ENCODE measurements at places on chromosomes 5 and 9.

- H3K4me1 ChIP-seq = no peaks in the 10 kb centered on the region
- H3K27ac ChIP-seq = no peak overlapping the region
- no peaks in the 10 kb centered on the region for H3K27me3 ChIP-seq
- no peak overlapping the region for H3K4me3 ChIP-seq
Observed at GRCh38 chr9:426264-426663, 211.6 kb downstream of the DOCK8 start.

DNA sequence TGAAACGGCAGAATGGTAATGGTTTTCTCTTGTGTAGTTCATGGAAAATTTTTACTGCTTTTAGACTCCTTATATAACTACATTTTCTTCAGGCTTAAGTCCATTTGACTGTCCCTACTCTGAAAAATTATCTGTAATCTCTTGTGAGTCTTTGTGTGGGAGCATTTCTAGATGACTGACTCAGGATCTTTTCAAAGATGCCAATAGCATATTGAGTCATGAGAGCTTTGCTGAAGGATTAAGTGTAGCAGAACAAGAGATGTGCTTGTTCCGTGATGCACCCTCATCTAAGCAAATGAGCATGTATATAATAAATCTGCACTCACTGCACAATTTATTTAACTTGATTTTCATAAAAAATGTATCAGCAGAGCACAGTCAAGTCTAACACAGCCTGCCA is 298.7 kb upstream of the CDH6 start:
- DNase-seq = no peak
- H3K4me1 ChIP-seq = peaks cover 4% of the 10 kb centered on the region
- no peaks in the 10 kb centered on the region for H3K27me3 ChIP-seq
- H3K4me3 ChIP-seq = no peak overlapping the region

DNA sequence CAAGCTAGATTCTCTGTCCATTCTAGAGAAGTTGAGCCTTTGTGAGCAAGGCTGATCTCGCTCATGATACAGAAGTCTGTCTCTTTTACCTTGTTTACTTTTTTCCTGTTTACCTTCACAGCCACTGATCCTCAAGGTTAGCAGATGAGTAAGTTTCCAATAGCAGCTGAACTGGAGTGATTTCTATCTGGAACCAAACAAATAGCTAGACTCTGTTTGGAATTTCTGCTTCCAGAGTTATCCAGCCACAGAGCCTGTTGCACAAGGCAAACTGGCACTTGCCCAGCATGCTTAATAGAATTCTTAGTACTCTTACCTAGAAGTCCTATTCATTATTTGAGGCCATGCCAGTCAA is 12.8 kb upstream of the PANK3 start:
- no peaks in the 10 kb centered on the region for H3K36me3 ChIP-seq
- no peak overlapping the region for H3K27ac ChIP-seq
- DNase-seq = no peak
- H3K27me3 ChIP-seq = peaks cover 7% of the 10 kb centered on the region

DNA sequence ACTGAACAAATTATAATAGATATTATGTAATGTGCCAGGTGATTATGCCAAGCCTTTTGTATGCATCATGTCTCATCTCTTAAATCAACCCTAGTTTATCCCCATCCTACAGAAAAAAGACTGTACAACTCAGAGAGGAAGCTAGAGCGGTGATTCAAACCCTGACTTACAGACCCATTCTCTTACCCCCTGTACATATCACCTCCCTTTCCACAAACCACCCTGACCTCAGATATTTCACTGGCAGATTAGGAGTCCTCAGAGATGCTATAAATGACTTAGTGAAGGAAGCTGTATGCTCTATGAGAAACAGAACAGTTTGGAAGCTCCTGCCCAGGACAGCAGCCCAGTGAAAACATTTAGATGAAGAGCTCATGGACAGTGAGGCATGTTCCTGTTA is 79.1 kb upstream of the RARS1 start:
- no peak overlapping the region for H3K4me3 ChIP-seq
- no peaks in the 10 kb centered on the region for H3K36me3 ChIP-seq
- H3K4me1 ChIP-seq = peaks cover 15% of the 10 kb centered on the region
- no peaks in the 10 kb centered on the region for H3K27me3 ChIP-seq
- no peak overlapping the region for H3K27ac ChIP-seq

GRCh38 chr5:134874831-134875655 is 872 bp downstream of the TXNDC15 start:
- no peaks in the 10 kb centered on the region for H3K27me3 ChIP-seq
- H3K4me1 ChIP-seq = peaks cover 11% of the 10 kb centered on the region
- DNase-seq = peak; percentile 40
- peak overlapping the region; percentile 71 for H3K4me3 ChIP-seq
- no peaks in the 10 kb centered on the region for H3K36me3 ChIP-seq
- H3K27ac ChIP-seq = no peak overlapping the region

- DNase-seq = no peak
- no peak overlapping the region for H3K4me3 ChIP-seq
- no peak overlapping the region for H3K27ac ChIP-seq
- no peaks in the 10 kb centered on the region for H3K36me3 ChIP-seq
Observed at GRCh38 chr5:160092960-160093707, 26.1 kb downstream of the PWWP2A start.

DNA sequence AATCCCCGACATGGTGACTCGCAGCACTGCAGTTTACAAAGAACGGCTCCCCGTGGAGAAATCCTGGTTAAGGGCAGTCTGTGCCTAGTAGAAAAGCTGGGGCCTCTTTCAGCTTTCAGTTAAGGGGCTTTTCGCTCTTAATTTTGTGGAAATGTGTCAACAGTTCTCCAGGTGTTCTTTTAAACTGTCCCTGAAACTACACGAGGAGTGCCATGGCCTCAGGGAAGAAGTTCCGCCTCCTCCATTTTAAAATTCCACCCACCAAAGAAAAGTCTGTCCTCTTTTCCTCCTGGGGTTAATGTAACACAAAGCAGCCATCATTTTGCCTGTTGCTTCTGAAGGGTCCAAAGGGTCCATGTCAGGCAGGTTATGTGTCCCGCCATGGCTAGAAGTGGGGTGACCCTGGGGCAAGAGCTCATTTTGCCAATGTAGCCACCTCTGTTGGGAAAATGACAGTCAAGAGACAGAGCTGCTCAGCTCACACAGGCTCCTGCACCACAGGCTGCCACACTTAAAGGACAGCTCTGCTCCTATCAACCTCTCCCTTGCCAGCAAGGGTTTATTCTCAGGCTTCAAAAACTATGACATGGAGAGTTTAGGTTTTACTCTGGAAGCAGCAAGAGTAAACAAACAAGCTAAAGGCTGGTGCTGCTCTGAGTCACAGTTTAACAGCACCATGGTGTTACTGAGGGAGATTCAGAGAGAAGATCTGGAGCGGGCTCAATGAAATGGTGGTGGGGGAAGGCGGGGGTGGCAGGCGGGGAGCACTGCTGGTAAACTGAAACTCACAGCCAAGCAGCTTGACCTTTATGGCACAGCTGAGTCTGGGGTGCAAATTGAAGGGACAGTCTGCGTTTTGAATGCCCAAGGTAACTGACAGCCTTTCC is 3.2 kb downstream of the WHRN start:
- peaks cover 33% of the 10 kb centered on the region for H3K27me3 ChIP-seq
- peak overlapping the region; percentile 85 for H3K27ac ChIP-seq
- H3K4me3 ChIP-seq = peak overlapping the region; percentile 45
- peaks cover 61% of the 10 kb centered on the region for H3K4me1 ChIP-seq
- no peaks in the 10 kb centered on the region for H3K36me3 ChIP-seq
- peak; percentile 83 for DNase-seq

GRCh38 chr5:7422316-7423106 is 26.6 kb downstream of the ADCY2 start:
- no peak overlapping the region for H3K27ac ChIP-seq
- no peak overlapping the region for H3K4me3 ChIP-seq
- peak; percentile 41 for DNase-seq
- peaks cover 5% of the 10 kb centered on the region for H3K27me3 ChIP-seq
- H3K4me1 ChIP-seq = peaks cover 25% of the 10 kb centered on the region
- H3K36me3 ChIP-seq = no peaks in the 10 kb centered on the region
